Anterior cingulate cortex (tissue), 58 donors: ENCODE measurements at places on chromosomes 7 and 10.

GRCh38 chr10:99827936-99828335 is 45.5 kb downstream of the ABCC2 start:
- DNase-seq: no peak

GRCh38 chr10:70582793-70583668 is 19.5 kb downstream of the PRF1 start:
- no peak for DNase-seq

- no peak for DNase-seq
Measured at GRCh38 chr10:77361831-77362230, 275.8 kb downstream of the KCNMA1 start.

DNA sequence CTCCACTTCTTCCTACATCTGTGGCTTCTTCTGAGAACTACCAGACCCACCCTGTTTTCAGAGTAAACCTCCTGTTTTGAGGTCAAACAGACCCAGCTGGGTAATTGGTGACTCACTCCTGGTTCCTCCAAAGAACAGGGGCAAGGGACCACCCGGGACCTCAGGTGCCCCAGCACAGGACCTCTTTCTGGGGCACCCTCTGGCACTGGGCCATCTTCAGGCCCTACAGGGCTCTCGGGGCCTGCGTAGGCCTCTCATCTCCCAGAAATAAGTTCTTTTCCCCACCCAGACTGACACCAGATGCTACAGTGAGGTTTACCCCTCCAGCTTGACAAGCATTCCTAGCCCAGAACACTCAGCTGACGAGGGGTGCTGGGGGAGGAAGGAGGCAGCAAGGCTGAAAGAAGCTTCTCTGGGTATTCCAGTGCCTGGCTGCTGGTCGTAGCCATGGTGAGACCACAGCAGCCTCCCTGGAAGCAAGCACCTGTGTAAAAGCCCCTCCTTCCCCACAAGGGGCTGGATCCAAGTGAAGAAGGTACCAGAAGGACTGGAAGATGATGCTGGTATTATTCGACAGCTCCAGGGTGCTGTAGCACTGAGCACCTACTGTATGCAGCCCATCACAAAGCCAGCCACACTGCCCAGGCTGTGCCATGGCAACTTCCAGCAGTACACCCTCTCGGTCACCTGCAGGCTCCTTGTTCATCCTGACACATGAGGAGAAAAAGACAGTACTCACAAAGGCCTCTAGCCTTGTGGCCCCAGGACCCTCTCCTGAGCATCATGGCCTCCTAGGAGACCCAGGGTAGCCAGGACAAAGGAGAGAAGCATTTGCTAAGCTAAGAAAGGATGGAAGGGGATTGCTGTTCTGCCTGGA is 47.4 kb downstream of the ALOX5 start:
- no peak for DNase-seq

GRCh38 chr7:6182993-6183392 is 89.4 kb downstream of the CYTH3 start:
- DNase-seq: no peak

DNA sequence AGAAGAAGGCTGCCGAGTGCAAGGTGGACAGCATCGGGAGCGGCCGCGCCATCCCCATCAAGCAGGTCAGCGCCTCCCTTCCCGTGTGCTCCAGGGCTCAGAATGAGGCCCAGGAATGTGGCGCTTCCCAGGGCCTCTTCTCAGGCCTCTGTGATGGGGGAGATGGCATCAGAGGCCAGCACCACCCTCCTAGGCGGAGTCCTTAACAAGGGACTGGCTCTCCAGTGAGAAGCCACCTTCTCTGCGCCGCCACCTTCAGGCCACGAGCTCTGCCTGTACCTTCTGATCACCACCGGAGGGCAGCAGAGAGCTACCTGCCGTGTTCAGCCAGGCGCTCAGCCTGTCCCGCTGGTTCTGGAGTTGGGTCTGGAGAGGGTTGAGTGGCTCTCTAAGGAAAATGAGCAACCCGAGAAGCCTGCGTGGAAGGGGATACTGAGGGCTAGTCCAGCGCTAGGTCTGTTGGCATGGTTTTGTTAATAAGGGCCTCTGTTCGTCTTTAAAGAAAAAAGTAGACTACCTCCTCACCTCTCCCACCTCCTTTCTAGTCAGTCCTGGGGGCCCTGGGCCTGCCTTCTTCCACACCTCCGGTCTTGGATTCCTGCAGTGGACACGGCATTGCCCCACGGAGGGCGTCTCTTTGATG is 37.7 kb downstream of the AGAP3 start:
- DNase-seq: peak; percentile 74

DNA sequence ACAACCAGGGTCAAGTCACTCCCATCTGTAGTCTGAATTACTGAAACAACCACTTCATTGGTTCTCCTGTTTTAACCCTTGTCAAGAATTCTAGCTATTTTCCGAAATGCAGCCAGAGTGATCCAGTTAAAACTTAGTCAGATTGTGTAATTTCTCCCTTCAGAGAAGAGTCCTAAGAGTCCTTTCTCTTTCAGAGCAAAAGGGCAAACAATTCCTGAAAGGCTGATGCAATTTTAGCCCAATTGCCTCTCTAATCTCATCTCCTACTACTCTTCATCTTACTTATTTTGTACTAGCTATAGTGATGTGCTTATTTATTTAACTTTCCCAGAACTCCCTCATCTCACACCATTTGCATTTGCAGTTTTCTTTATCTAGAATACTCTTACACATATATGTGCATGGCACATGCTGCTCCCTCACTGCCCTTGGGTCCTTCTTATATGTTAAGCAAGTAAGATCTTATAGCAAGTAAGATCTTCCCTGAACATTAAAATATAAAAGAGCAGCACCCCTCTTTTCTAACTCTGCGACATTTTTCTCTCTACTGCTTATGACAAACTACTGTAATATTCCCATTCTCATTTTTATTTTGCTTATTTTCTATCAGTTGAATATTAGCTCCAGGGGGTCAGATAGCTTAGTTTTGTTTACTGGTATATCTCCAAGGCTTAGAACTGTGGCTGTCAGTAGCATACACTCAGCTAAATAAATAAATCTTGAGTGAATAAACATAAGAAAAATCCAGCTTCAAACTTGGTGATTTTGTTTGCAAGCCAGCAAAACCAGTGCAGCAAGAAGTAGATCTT is 44.6 kb downstream of the HGF start:
- DNase-seq: no peak

GRCh38 chr7:128057909-128058308 is 26.7 kb upstream of the LRRC4 start:
- DNase-seq: no peak

DNA sequence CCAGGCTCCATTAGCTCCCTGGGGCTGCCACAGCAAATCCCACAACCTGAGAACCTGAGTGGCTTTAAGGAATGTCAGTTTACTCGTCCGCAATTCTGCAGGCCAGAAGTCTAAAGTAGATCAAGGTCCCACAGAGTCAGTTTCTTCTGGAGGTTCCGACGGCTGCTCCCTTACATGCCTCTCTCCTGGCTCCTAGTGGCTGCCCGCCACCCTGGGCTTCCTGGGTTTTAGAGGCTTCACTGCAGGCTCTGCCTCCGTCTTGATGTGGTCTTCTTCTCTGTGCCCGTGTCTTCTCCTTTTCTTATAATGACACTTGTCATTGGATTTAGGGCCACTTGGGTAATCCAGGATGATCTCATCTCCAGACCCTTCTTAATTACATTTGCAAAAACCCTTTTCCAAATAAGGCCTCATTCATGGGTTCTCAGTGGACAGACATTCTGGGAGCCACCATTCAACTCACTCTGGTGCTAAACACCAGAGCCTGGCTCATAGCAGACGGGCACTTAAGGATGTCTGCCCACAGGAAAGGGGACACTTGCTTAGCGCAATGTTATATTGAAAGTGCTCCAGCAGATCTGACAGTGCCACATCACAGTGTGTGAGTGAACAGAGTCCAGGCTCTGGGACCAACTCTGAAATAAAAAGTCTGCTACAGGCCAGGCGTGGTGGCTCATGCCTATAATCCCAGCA is 77.6 kb downstream of the VWC2 start:
- no peak for DNase-seq

GRCh38 chr7:50651271-50651989 is 86.2 kb upstream of the DDC start:
- no peak for DNase-seq

DNA sequence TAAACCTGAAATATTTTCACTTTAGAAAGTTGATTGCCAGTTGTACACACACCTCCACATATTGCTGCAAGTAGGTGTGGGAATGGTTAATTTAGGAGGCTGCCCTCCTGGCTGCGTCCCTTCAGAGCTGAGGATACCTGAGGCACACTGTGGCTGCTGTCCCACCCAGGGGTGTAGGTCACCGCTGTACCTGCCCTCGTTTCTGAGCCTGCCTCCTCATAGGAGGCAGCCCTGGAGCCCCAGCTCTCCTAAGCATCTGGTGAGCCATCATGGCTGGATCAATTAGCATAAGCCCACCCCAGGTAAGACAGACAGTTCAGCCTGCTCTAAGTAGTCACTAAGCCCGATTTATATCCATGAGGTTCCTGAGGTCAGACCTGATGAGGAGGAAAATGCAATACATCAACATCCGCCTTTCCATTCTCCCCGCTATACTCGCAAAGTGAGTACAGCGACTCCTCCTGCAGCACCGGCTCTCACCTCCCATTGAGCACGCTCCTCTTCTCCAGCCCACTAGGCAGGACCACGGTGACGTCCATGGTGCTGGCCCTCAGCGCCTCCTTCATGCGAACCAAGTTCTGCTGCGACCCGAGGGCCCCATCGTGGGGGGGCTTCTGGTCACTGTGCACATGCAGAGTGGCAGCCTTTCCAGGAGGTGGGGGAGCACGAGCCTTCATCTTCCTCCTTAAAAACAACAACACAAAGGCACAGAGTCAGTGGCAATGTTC is 97.2 kb downstream of the COBL start:
- no peak for DNase-seq

GRCh38 chr10:114068054-114068707 is 24.5 kb downstream of the ADRB1 start:
- no peak for DNase-seq

DNA sequence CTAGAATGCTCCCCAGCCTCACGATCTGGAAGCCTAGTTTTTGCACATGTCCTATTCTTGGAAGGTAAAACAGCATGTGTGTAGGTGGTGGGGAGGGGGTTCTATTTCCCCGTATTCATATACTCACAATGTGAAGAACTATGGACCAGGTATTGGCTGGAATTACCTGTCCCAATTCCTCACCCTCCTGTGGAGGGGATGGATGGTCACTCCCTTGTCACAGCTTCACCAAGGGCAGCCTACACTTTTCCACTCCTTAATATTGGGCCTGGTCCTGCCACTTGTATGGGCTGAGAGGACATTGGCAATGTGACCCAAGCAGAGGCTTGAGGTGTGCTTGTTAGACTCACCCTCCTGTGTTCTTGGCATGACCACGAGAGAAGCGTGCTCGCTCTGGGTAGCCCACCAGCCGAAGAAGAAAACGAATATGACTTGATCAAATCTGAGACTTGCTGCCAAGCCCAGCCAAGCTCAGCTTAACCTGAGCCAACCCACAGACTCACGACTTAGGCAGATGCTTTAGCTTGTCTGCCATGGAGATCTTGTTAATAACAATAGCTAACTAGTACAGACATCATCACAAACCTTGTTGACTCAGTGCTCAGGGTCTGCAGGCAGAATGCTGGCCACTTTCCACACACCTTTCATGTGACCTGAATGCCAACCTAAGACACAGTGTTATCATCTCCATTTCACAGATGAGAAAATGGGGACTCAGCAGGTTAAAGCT is 17.2 kb downstream of the ZNF488 start:
- DNase-seq: no peak

- no peak for DNase-seq
Measured at GRCh38 chr7:66157060-66157459, 42.4 kb downstream of the CRCP start.

DNA sequence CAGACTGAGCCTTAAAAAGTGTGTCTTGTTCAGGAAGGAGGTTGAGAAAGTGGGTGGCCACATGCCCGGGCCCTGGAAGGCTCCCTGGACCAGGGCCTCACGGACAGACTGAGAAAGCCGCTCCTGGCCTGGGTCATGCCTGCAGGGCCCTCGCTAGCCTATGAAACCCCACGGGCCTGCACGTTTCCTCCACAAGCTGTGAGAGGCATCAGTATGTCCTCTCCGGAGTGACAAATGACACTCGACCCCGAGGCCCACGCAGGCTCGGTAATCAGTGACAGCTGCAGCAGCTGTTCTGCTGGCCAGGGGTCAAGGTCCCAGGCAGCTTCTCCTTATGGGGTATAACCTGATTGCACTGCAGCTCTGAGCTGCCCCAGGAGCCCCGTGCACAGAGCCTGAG is 47.6 kb downstream of the ASB13 start:
- no peak for DNase-seq

DNA sequence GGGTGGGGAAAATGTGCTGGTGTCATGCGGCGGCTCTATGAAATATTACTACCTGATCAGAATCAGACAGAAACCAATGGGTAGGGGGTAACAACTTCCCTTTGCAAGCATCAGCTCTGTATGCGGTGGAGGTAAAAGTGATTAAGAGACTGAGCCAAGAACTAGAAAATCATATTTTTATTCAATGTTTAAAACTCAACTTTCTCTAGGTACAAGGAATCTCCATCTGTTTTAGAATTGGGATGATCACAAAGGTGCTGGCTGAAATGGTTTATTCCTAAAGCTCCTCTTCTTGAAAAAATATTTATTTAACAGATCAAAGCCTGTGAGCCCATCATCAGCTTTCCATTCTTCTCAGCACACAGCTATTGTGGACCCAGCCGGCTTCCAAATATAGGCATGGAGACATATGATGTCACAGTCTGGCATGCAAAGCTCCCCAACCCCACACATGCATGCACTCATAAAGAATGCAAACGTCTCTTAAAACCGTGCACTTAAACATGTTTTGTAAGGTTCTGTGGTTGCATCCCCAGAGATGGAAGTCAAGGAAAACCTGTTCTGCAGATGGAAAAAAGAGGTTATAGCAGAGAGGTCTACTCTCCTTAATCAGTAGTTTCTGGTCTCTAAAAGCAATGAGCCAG is 126.0 kb downstream of the SKIDA1 start:
- no peak for DNase-seq

GRCh38 chr7:67413670-67414069 is 417.0 kb downstream of the TYW1 start:
- no peak for DNase-seq

DNA sequence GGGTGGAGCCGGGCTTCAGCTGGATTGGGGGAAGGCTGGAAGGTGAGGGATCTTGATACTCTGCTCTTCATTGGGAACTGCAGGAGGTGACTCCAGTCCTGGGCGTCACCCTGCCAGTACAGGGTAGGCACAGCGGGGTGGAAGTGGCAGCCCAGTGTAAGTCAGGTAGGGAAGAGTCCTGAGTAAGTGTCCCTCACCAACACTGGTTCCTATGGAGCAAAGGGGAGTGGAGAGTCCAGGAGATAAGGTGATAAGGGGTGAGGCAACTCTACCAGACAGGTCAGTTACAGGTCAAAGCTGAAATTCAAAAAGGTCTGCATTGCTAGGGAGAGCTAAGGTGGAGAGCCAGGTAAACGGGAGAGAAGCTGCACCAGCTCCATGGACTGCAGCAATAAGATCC is 145.6 kb upstream of the NFE2L3 start:
- DNase-seq: no peak

DNA sequence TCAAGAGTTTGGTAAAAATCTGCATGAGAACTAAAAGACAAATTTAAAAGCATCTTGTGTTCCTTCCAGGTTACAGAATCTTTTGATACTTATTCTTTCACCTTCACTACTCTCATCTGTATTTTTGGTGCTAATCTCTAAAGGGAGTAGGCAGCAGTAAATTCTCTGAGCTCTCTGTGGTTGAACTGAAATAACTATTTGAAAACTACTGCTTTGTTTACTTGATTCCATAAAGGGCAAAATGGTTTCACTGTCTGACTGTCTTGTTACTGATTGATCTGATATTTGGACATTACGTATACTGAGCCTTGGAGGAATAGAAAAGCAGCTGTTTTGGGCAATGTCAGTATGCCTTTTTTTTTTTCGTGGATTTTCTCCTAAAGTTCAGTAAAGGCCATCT is 103.3 kb downstream of the CHRM2 start:
- no peak for DNase-seq

- no peak for DNase-seq
Measured at GRCh38 chr10:100174699-100175677, 10.8 kb downstream of the ERLIN1 start.
